Stimulated activated CD8-positive, alpha-beta memory T cell treated with anti-CD3 and anti-CD28 coated beads, Interleukin-7, amount 100 ng/mL, for 24 hours (primary cell): ENCODE measurements at places on chromosomes 2 and 18.

DNA sequence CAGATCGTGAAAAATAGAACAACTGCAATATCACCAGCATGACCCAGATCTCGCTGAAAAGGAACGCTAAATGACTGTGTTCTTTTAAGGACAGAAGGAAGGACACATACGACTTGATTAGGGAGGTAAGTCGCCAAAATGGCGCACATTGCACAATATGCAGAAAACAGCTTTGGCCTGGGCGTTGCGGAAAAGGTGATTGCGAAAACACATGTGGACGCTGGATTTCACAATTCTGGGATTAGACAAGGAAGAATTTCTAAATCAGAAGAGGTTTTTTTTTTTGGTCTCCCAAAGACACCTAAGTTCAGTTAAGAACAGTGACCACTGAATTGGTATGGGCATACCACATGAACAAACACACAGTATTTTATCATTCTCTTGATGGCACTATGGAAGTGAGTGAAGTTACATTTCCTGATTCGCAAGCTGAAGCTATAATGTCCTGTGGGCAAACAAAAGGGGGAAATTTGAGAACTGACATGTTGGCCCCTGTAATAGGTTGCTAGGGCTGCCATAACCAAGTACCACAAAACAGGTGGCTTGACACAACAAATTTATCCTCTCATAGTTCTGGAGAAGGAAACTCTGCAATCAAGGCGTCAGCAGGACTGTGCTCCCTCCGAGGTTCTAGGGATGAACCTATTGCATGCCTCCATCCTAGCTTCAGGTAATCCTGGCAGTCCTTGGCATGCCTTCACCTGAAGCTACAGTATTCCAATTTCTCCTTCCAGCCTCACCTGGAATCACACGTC lies 25.8 kb upstream of the ERICH2 start:
- no peak for DNase-seq

DNA sequence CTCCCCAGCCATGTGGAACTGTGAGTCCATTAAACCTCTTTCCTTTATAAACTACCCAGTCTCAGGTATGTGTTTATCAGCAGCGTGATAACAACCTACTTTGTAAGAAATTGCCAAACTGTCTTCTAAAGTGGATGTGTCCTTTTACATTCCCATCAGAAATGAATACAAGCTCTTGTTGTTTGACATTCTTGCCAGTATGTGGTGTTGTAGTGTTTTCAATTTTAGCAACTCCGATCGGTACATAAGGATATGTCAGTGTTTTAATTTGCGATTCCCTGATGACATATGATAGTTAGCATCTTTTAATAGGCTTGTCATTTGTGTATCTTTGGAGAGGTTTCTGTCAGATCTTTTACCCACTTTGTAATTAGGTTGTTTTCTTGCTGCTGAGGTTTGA lies 1156.3 kb upstream of the CRIM1 start:
- no peak for DNase-seq

GRCh38 chr2:64533882-64534281 lies 9.8 kb downstream of the AFTPH start:
- DNase-seq = no peak

- DNase-seq = no peak
These were observed 195.2 kb downstream of the GLI2 start for GRCh38 chr2:120930864-120931263.

GRCh38 chr2:235842941-235843340 lies 325.2 kb downstream of the GBX2 start:
- no peak for DNase-seq

- no peak for DNase-seq
These were observed 94.1 kb upstream of the SMAD7 start for GRCh38 chr18:49044898-49045297.

DNA sequence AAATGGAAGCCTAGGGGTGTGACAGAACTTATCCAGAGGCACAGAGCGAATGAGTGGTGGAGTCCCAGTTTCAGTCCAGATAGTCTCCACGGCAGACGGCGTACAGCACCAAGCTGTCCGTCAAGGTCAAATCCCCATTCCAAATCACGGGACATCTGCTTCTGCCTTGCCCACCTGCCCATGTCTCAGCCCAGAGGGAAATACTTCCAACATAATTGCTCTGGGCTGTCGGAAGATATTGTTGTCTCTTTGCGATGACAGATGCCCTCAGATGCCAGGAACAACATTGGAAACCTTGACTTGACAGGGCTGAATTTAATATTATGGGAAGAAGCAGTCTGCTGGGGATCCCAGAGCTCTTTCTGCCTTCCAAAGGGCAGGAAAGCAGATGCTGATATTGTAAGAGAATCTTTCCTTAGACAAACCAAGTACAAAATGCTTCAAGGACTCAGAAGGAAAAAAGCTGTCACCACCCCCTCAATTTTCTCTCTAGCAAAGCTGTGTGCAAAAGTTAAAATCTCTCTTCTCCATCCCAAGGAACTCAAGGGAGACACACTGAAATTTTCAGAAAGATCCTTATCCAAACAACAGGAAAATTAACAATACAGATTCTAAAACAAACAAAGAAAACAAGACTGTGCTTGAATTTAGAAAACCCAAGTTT lies 364.0 kb downstream of the LRATD1 start:
- DNase-seq = no peak

GRCh38 chr2:25400169-25400568 lies 58.4 kb upstream of the DNMT3A start:
- no peak for DNase-seq

GRCh38 chr2:118118479-118118878 lies 30.2 kb downstream of the INSIG2 start:
- no peak for DNase-seq

DNA sequence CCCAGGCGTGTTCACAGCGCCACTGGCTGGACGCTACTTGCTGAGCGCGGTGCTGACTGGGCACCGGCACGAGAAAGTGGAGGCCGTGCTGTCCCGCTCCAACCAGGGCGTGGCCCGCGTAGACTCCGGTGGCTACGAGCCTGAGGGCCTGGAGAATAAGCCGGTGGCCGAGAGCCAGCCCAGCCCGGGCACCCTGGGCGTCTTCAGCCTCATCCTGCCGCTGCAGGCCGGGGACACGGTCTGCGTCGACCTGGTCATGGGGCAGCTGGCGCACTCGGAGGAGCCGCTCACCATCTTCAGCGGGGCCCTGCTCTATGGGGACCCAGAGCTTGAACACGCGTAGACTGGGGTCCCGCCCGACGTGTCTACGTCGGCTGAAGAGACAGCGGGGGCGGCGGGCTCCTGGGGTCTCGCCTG lies 891 bp upstream of the KHK start:
- DNase-seq = no peak

DNA sequence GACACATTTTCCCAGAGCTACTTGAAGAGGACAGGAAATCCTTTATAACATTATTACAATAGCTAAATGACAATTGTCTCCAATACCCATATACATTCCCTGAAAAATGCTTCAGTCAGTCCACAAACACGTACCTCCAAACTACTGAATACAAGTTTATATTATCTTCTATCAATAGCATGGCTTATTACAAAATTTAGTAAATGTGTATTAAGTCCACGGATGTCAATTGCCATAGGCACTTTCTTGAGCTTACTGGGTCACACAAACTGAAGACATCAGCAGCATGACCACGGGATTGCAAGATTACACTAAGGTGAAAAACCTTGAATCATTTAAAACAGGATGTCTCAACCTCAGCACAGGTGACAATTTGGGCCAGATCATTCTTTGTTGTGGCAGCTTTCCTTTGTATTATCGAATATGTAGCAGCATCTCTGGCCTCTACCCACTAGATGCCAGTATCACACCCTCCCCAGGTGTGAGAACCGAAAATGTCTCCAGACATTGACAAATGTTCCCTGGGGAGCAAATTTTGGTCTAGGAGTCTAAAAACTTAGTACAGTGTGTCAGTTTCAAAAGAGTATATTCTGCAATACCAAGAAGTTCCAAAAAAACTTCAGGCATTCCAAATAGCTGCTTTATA lies 1.4 kb downstream of the MBD2 start:
- DNase-seq = no peak

- DNase-seq = no peak
These were observed 41.4 kb upstream of the SMAD7 start for GRCh38 chr18:48992133-48992532.

GRCh38 chr2:50344509-50345106 lies 687.3 kb downstream of the NRXN1 start:
- DNase-seq = no peak

- no peak for DNase-seq
These were observed 161.3 kb upstream of the SMAD7 start for GRCh38 chr18:49112031-49112430.

DNA sequence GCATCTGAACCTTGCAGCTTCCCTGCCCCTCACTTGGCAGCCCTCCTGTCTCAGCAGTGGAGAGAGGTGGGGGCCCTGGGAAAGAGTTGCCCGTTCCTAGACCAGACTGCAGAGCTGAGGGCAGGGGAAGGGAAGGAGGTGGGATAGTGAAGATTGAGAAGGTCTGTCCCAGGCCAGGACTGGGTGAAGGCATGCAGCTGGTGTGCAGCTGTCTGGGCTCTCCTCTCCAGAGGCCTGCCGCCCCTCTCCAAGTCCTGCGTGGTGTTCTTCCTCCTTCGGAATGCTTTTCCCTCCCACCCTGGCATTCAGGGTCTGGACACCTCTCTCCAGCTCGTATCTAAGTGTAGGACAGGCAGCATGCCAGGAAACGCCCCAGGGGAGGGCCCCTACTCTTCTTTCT lies 323.5 kb downstream of the CELF4 start:
- no peak for DNase-seq

DNA sequence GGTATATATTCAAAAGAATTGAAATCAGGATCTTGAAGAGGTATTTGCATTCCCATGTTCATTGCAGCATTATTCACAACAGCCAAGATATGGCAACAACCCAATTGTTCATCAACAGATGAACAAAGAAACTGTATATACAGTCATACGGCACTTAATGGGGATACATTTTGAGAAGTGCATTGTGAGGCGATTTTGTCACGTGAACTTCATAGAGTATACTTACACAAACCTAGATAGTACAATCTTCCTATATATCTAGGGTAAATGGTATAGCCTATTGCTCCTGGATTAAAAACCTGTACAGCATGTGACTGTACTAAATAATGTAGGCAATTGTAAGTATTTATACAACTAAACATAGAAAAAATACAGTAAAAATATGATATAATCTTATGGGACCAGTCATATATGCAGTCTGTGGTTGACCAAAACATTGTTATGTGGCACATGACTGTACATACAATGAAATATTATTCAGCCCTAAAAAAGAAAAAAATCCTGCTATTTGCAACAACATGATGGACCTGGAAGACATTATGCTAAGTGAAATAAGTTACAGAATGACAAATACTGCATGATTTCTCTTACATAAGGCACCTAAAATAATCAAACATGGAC lies 9.2 kb upstream of the BBS5 start:
- no peak for DNase-seq

- DNase-seq = no peak
These were observed 1102.8 kb upstream of the KLHL29 start for GRCh38 chr2:22282220-22282619.

GRCh38 chr2:176455816-176456291 lies 186.6 kb downstream of the MTX2 start:
- no peak for DNase-seq

GRCh38 chr2:138035608-138036217 lies 71.4 kb downstream of the HNMT start:
- no peak for DNase-seq

DNA sequence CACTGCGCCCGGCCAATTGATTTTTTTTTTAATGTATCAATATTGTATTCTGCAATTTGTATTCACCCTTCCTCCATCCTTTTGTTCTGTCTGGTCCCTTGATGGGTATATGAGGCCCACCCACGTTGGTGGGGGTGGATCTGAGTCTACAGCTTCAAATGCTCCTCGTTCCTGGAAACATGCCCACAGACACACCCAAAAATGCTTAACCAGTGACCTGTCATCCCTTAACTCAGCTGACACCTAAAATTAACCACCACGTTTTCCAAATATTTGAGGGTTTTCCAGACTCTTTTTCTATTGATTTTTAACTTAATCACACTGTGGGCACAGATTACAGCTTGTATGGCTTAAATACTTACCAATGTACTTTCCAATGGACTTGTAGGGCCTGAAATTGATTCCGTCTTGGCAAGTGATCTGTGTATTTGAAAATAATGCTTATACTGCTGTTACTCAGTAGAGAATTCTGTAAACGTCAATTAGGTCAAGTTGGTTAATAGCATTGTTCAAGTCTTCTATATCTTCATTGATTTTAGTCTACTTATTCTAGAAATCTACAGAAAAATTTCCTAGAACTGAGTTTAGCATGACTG lies 34.4 kb upstream of the CYP27C1 start:
- DNase-seq = no peak

DNA sequence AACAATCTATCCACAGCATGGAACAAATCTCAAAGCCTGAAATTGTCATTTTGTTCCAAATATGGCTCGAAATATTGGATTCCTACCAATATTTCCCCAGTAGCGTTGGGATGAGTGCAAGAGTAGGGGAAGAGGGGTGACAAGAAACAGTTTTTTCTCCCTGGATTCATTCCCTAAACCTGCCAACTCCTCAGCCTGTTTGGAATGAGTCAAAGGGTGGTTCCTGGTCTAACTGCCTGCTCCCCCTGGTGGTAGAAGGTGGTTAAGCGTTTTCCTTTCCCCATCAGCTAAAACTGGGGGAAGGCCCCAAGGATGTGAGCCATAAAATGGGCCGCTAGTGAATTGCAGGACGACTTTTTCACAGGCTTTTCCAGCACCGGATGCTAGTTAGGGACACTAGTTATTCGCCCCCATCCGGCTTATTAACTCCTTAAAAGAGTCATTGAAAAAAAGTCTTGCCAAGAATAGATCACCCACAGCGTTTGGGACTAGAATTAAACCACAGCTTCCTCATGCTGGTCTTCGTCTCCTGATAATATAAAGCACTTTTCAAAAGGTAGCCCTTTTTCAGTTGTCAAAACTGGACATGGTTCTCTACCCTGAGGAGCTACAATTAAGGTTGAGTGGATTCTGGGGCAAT lies 72.5 kb downstream of the DHRS9 start:
- DNase-seq = peak; percentile 26

DNA sequence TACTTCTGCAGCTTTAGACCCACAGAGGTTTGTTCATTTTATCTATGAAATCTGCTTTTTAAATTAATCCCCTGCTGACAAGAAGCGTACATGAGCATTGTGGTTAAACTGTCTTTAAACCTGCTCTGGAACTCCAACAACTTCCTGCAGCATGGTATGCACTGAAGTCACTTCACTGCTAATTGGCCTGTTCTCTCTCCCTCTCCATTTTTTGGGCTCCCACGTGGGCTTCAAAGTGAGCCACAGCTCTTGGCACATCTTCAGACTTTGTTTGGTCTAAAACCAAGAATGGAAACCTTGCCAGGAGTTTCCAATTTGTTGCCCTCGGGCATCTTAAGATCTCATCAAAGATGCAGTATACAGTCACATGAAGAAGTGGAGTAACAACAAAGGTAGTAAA lies 311.4 kb downstream of the LRRTM1 start:
- no peak for DNase-seq

DNA sequence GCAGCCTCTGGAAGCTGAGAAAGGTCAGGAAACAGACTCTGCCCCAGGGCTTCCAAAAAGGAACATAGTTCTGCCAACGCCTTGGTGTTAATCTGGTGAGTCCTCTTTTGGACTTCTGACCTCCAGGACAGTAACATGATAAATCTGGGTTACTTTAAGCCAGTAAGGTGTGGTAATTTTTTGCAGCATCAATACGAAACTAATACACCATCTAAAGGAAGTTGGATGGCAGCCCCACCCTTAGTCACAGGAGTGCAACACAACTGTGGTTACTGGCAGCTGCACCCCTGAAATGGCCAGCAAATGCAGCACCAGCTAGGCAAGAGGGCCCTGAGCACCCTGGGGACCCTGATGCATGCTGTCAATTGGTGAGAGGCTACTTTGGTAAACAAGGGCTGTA lies 25.8 kb downstream of the CREG2 start:
- no peak for DNase-seq
